ENCODE measurements at places on chromosomes 2 and 18.

DNA sequence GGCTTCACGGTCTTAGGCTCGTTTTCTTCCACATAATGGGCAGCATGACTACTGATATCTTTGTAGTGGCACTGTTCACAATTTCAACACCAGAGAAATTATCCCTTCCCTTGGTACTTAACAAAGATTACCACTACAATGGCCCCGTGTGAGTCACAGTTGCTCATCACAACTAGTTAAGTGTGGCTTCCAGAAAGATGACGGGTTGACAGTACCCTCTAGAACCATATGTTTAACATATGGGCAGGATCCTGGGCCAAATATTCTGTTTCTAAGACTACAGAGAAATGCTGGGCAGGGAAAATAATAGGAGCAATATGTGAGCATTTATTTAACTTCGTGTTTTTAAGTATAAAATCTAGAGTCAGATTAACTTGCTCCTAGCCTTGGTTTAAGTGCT is 780.1 kb upstream of the LINC00305 start:
- DNase-seq = no peak

- no peak for DNase-seq
These were observed 440.5 kb downstream of the NUP35 start for GRCh38 chr2:183564726-183565125.

DNA sequence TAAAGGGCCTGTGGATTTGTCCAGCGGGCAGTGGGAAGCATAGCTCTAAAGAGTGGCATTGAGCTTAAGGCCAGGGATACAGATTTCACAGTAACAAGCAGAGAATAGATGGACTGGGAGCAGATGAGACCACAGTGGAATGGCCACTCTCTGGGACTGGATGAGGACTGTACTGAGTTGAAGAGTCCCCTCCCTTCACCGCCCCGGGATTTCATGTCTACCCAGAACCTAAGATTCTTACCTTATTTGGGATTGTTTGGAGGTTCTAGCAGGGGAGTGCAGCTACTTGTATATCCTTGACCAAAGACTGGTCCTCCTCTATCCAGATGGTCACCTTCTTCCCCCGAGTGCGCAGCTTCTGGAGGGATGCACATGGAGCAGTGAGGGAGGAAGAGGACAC is 28.0 kb upstream of the EFEMP1 start:
- DNase-seq = no peak

DNA sequence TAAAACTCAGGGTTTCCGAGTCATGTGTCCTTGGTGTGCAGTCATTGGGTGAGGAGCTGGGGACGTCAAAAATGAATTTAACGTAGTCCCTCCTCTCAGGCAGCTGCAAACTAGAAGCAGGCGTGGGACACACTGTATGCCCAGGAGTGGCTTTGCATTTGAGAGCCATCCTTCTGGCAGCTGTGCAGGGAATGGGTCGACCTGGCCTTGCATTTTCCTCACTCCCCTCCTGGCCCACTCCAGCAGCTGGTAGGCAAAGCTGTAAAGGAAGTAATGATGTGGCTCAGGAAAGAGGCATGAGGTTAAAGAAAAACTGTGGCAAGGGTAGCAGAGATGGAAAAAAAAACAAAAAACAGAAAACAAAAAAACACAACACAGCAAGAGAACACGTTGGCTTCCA is 46.5 kb downstream of the RNF144A start:
- no peak for DNase-seq

DNA sequence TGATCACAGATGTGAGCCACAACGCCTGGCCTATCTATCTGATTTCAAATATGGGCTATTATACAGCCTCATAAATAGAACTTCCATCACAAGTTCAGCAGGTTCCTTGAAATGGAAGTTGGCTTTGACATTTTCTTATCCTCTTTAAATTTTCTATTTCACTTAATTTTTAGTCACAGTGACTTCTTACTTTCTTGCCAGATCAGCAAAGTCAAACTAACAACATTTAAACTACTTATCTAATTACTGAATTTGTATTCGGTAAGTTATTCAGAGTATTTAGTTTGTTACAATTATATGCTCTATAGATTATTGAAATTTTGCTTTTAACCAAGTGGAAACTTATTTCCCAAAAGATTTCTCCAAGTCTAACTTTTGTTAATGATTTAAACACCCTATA is 108.2 kb downstream of the BAZ2B start:
- DNase-seq = no peak

DNA sequence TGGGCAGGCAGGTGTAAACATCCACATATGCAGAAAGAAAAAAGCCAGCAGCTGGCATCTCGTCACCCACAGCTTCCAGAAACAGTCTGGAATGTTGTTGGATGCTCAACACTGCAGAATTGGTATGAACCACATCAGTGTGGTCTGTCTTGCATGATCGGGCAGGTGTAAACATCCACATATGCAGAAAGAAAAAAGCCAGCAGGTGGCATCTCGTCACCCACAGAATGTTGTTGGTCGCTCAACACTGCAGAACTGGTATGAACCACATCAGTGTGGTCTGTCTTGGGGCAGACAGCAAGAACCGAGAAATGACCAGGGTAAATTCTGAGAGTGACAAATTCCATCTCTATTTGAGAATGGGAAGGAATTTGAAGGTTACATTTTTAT is 39.6 kb downstream of the DOCK10 start:
- no peak for DNase-seq

- no peak for DNase-seq
These were observed 40.2 kb downstream of the SEMA4F start for GRCh38 chr2:74694281-74694680.

- no peak for DNase-seq
These were observed at the start of gene CACNB4 for GRCh38 chr2:152098496-152099366. Gene CACNB4 (minus strand): TSS chr2:152099044.

GRCh38 chr2:169091761-169092519 is 22.6 kb downstream of the DHRS9 start:
- DNase-seq = no peak

DNA sequence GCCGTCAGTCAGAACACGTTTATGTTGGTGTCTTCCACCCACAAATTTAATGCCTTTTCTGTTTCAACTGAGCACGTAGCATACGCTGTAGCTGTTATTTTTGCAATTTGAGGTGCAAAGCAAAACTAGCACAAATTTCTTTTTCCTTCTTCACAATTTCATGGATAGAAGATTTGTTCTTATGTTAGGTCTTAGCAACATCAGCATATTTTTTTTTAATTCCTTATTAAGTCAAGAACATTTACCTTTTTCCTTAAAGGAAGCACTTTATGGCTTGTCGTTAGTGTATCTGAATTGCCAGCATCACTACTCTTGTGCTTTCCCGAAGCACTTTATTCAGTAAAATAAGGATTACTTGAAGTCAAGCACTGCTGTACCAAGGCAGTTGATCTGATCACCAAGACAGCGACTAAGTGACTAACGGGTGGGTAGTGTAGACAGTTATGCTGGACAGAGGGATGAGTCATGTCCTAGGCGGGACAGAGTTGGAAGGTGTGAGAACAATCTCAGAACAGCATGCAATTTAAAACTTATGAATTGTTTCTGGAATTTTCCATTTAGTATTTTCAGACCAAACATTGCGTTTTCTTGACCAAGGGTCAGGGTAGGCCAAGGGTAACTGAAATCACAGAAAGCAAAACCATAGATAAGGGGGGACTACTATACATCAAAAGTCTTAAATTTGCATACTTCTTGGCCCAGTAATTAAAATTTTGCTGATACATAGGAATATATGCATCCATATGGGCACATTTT is 13.3 kb downstream of the BABAM2 start:
- DNase-seq = no peak

DNA sequence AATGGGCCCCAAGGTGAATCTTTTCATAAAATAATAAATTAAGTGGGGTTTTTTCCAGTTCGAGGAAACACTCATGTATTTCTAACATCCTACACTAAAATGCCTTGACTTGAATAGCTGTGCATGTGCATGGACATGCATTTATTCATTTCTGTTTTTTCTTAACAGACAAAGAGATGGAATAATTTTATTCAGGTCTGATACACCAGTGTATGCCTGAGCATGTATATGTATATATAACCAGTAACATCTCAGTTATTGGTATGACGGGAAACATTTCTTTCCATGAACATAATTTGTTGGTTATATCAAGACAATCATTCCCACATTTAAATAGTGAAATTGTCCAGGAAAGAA is 468.7 kb upstream of the TNP1 start:
- DNase-seq = no peak

GRCh38 chr2:82837588-82838304 is 1621.3 kb downstream of the SUCLG1 start:
- DNase-seq = no peak

DNA sequence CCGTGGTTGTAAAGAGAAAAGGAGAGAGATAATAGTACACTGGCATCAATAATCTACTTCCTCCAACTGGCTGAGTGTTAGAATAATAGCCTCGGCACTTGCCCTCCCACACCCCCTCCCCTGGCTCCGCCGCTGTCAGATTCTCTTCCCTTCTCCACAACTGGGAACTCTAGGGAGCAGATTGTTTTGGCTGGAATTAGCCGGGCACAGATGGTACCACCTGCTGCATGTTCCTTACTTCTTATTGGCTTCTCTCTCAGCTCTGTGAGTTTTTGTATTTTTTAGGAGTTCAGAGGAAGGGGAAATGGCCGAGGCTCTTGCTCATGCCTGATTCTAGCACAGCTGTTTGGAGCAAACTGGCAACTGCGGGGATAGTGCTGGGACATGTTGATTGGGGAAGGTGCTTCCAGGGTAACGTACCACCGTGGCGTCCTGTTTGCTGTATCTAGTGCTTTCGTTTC is 140.0 kb downstream of the ZEB2 start:
- no peak for DNase-seq

DNA sequence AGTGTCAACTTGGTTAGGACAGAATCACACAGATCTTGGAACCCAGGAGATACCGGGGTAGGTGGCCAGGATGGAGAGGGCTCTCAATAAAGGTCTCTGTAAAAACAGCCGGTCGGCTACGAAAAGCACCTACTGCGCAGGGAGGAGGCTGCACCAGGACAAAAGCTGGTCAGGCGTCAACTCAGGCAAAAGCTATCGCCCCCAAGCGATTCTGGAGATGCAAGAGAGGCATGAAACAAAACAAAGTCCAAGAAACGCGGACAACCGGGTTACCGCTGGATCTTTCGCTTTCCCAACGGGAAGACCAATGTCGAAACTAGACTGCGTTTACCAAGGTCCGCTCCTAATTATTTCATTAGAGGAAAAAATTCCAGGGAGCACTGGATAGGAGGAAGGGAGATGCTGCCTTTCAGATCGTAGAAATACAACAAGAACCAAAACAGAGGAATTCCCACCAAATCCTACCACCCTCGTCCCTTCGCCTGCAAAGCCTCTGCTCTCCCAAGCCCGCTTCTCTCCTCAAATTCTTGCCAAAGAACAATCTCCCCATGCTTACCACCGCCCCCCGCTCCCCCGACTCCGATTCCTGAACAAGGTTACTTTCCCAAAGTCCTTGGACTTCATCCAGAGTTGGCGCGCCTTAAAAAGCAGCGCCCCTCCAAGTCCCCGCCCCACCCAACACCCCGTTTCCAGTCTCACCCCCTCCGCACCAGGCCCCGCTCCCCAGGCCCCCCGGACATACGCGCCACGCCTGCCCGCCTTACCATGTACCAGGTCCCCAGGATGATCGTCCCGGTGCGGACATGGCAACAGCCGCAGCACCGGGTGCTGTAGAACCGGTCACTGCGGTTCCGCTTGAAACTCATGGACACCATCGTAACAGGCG is 539 bp downstream of the LAPTM4A start:
- DNase-seq = peak; percentile 15

DNA sequence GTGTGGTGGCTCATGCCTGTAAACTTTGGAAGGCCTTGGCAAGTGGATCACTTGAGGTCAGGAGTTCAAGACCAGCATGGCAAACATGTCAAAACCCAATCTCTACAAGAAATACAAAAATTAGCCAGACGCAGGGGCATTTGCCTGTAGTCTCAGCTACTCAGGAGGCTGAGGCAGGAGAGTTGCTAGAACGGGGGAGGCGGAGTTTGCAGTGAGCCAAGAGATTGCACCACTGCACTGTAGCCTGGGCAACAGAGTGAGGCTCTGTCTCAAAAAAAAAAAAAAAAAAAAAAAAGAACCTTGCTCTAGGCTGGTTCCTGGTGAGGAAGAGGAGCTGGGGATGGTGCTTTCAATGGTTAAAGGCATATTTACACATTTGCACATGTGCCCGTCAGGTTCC is 129.4 kb downstream of the LYPD6B start:
- DNase-seq = no peak

GRCh38 chr2:86249579-86250391 is 50.5 kb downstream of the MRPL35 start:
- no peak for DNase-seq

DNA sequence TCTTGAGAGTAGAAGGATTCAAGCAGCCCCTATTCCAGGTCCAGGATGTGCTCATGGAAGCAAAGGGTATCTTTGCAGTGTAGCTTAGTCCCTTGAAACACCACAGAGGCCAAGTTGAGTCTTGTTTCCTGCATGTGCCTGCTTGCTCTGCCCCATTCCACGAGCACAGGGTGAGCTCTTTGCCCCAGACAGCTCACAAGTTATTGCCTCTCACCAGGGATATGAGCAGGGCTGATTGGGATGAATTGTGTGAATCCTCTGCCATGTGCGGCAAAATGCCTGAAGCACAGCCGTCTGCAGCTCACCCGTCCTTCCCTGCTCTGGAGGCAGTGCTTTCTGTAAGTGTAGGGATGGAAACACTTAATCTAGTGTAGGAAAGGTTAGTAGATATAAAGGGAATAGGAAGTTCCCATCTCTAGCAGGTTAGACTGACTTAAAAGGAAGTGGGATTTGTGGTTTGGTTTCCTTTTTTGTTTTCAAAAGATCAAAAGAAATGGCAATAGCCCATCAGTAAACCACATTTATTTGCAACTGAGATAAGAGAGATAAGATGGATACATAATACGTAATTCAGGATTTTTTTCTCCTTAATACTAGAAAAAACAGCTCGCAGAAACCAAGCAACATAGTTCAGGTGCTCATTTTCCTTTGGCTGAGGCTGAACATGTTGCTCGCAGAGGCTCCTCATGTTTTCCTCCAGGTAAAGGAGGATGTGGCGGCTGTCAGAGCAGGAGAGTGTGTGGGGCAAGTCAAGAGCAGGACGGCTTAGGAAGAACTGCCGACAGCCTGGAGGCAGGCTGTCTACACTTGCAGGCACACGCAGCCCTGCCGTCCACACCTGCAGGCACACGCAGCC is 41.4 kb downstream of the TMEM182 start:
- no peak for DNase-seq

- no peak for DNase-seq
These were observed 432.7 kb downstream of the IRS1 start for GRCh38 chr2:226366920-226367319.

- DNase-seq = no peak
These were observed 248.5 kb upstream of the RAB6C start for GRCh38 chr2:129730979-129731378.

GRCh38 chr2:189210250-189211087 is 30.9 kb upstream of the COL5A2 start:
- DNase-seq = no peak

Measured in GM19239 (cell line).